ENCODE measurements at places on chromosomes 1 and 21.

DNA sequence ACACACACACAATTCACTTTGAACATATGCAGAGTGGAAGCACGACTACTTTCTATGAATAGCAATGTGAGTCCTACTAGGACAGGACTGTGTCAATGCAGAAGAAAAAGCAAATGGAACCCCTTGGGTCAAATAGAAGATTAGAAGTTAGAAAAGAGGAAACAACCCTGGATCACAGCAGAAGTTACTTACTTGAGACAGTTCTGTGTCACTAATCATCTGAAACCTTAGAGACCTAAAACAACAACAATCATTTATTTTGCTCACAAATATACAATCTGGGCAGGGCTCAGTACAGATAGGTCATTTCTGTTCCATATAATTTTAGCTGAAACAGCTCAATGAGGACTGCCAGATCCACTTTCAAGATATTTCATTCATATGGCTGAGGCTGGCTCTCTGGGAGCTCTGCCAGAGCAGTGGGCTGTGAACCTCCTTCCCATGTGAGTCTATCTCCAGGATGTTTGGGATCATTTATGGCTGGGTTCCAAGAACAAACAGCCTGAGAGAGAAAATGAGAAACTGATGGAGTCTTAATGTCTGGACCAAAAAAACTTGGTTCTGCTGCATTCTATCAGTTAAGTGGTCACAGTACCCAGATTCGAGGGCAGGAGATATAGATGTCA is 42.5 kb upstream of the IL10 start:
- no peak for DNase-seq

DNA sequence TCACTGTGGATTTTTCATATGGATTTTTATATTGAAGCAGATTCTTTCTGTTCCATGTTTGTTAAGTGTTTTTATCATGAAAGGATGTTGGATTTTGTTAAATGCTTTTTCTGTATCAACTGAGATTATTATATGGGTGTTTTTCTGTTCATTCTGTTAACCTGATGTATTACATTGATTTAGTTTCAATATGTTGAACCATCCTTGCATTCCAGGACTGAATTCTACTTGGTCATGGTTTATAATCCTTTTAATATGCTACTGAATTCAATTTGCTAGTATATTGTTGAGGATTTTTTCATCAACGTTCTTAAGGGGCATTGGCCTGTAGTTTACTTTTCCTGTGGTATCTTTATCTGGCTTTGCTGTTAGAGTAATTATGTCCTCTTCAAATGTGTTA is 55.8 kb downstream of the CCDC30 start:
- no peak for DNase-seq

GRCh38 chr1:154747380-154747739 is 122.7 kb downstream of the KCNN3 start:
- no peak for DNase-seq

DNA sequence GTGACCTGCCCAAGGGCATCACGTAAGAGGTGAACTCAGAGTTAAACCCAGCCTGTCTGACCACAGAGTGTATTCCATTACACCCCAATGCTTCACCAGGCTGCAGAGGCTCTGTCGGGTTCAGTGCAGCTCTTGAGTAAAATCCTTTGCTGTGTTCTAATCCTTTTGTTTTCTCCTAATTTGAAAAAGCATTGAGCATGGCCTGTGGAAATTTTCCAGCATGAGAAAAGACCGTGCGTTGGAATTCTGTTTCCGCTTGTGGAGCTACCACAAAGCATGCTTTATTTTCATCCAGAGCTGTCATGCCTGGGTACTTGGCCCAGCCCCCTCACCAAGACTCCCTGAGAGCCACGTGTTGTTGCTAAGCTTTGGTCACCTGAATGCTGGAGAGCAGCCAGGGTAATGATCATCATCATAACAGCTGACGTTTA is 317.6 kb downstream of the PRDM2 start:
- DNase-seq: no peak

DNA sequence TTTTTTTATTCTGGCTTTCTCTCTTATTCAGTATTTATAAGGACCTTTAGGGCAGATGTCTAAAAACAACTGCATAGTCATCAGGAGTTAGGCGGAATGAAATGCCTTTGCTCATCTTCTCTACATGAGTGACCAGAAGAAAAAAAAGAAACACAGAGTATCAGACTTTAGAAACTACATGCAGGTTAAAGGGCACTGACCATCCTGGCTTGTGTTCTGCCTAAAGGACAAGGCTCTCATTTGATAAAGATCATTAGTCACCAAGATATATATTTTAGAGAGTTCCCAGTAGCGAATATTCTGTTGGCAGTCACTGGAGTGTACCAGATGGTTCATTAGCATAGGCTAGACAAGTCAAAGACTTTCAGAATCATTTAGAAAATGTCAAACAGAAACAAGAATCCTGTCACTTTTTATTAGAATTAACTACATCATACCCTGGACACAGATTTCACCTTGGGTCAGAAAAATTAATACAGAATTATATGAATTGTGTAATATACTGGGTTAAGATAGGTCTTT is 145.6 kb downstream of the NR5A2 start:
- DNase-seq: no peak

- DNase-seq: peak; percentile 83
These were observed at the start of gene AGTRAP for GRCh38 chr1:11735854-11736745. Gene AGTRAP, plus strand, starts transcription at chr1:11736136. Its CDS starts 73 bp downstream, at chr1:11736209.

DNA sequence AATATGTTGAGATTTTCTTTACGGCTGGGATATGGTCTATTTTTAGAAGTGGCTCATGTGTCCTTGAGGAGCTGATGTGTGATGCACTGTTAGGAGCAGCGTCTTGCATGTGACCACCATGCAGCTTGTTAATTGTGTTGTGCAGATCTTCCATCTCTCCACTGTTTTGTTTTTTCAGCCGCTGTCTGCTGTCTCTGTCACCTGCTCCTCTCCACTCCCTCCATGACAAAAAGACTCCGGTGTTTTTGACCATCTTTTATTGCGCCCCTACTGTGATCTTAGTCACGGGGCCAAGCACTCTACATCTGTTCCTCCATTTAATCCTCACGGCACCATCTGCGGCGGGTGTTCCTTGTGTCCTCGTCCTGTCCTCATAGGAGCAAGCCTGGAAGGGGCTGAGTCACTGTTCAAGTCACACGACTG is 51.8 kb downstream of the ADARB1 start:
- no peak for DNase-seq
